ENCODE measurements at places on chromosomes 3 and 15.

DNA sequence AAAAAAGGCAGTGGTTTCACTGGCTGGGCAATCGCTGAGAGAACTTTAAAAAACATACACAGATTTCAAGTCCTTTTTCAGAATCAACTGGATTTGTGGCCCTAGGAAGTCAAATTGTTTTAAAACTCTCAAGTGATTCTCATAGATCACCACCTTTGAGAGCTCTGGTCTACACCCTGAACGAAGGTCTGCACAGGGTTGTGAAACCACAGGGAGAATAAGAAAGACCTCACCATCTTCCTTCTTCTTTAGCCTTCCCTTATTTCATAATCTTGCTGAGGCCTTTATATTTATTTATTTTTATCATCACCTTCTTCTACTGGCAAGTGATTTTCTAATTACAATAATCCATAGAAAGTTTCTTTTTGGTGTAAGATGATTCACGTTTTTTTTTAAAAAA is 58.1 kb downstream of the FOXP1 start:
- DNase-seq: no peak

DNA sequence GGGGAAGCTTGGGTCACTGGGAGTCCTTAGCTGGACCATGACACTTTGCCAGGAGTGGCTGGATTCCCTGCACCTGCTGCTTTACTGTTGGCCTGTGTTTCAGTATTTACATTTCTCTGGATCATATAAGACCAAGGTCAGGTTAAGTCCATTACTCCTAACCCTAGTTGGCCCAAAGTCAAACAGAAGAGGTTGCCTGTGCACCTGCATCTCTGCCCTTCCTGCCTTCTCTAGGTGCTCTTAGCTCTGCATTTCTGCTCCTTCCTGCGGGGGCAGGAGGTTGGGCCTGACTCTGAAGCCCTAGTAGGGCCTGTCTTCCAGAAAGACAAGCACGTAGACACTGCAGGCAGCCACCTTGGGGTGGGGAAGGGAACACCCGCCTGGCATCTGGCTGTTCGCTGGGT is 124.3 kb downstream of the RPLP1 start:
- no peak for DNase-seq

DNA sequence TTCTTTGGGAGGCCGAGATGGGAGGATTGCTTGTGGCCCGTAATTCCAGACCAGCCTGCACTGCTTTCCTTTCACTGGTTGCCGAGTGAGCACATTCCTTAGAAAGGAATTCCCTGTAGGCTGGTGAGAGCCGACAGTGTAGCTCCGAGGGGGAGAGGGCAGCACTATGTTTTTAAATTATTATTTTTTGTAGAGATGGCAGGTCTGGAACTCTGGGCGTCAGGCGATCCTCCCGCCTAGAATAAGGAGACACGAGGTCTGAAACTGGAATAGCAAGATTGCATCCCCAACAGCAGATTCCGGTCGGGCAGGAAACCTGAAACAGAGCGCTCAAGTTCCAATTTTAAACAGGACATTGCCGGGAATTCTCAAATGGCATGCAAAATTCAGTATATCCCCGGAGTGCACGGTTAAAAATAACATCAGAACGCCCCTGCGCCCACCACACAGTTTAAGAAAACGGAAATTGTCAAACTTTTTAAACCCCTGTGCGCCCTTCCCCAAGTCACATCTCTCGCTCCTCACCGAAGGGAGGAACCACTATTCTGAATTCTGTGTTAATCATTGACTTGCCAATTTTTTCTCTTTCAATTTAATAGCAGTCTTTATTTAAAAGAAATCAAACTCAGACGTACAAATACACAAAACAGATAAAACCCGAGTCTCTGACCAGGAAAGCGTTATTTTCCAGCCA is 643 bp upstream of the RNU5B-1 start:
- DNase-seq: no peak

DNA sequence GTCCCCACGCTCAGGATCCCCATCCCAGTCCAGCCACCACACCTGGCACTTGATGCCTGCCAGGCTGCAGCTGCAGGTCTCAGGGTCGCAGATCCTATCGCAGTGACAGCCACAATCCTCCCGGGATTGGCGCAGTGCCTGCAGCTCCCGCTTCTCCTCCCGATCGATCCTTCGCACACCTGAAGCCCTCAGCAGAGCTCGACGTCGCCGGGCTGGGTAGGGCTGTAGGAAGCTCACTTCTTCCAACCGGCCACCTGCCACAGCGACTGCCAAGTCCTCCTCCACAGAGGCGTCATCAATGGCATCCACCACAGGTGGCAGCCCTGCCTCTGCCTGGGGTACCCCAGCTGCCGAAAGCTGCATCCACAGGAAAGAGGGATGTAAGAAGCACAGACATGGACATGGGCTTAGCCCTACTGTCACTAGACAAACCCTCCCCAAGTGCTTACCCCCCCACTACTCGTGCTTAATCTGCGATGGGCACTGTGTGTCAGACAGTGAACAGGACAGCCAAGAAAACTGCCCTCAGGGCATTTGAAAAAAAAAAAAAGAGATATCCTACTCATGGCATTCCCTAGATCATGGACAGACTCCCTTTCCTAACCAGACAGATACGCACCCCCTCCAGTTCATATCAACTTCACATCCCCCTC is 9.2 kb downstream of the CSRNP1 start:
- DNase-seq: no peak

GRCh38 chr3:100879195-100879810 is 113.9 kb downstream of the ABI3BP start:
- DNase-seq: no peak

- DNase-seq: no peak
These were observed 687.9 kb downstream of the MECOM start for GRCh38 chr3:168975576-168975975.

DNA sequence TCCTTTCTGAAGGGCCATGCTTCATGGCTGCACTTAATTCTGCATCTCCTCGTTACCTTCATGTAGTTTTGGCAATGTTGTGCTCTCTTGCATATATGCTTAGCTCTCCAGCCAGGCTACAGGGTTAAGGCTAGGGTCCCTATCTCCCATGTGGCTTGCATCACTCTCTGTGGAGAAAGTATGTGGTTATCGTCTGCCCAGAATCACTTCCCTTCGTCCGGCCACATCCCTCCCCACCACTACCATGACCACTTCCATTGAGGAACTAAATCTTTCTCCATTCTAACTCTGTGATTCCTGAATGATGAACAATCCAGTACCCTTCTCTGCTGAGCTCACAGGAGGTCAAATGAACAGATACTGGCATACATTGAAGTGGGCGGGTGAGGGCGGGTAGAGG is 34.0 kb downstream of the WWTR1 start:
- DNase-seq: no peak

DNA sequence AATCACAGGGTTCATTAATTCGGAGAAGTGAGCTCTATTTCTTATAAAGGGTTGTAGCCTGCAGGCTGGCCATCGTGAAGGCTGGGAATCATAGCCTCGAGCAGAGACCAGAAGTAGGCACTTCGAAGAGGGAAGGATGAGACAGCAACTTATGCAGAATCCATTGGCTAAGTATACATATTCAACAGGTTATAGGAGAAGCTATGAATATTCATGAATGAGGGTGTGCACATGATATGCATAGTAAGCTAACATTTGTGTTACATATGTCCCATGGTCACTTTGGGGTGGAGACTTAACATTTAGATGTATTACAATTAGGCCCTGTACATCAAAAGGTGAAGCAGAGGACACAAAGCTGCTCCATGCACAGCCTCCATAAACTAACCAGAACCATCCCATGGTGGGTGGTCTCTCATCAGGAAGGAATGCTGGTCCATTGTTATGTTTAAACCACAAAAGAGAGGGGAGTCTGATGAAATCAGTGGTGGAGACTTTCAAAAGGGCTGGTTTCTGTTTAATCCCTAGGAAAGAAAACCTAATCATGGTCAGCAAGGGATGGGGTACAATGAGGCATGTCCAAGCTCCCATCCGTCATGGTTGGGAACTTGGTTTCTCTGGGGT is 80.8 kb upstream of the FHIT start:
- DNase-seq: no peak

GRCh38 chr3:115927197-115927596 is 303.9 kb downstream of the GAP43 start:
- no peak for DNase-seq

GRCh38 chr3:105958237-105959000 is 89.6 kb upstream of the CBLB start:
- no peak for DNase-seq

DNA sequence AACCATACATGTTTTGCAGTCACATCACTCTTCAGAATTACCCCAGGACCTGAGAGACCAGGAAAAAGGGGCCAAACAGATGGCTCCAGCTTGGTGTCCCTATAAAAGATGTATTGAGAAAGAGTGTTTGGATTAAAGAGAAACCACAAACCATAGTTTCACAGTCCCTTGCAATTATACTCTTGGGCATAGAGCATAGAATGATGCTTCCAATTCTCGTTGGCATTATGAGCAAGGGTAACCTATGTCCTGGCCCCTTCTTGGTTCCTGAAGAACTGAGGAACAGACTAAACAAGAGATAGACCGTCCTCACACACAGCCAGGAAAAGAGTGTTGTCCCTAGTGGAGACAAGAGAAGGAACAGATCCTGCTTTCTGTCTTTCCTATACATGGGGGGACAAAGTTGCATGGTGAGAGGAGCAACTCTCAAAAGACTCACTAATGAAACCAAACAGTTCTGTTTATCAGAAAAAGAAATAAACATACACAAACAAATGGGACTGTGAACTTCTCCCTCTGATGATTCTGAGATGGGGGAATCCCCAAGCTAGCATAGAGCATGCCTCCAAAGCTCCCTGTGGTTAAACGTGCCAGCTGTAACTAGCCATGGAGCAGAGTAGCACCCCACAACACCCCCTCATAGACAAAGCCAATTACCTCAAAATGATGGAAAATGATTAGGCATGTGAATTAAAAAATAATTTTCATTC is 908.6 kb downstream of the NTRK3 start:
- DNase-seq: no peak

DNA sequence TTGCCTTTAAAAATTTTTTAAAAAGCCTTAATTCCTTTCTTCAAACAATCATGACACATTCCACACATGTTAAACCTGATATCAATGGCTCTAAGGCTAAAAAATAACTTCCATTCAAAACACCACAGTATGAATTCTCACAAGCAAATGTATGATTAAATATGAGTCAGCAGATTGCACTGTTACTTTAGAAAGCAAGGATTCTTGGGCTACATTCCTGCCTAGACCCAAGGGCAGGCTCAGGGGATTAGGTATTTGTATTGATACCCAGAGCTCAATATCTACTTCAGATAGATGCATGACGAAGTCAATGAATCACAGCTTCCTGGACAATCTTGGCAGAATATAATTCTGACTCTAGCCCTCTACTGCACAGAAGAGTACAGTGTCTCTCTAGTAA is 65.7 kb downstream of the RARB start:
- DNase-seq: peak; percentile 4

DNA sequence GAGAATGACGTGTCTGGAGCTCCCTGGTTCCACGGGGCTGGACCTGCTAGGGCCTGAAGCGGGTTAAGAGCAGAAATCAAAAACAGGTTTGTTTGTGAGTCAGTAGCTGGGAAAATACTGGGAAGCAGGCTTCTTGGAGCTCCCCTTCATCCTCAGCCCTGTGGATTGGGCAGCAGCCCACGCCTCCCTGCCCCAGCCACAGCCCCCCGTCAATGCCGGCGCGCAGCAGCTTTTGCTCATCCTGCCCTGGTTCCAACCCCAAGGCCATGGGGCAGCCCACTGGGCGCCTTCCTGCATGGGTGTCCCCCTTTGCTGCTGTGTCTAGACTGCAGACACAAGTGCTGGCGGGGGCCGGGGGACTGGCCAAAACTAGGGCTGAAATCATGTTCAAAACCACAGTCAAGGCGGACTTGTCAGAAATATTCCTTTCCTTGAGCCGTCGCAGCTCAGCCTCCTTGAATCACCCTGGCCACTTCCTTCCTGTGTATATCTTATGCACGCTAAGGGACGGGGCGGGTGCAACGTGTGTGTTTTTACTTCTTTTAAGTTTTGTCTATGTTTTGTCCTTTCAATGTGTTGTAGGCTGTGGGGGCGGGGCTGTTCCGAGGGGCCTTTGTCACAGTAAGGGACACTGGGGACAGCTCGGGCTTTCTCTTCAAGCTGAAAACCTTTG is 108.1 kb downstream of the KLF13 start:
- DNase-seq: no peak

DNA sequence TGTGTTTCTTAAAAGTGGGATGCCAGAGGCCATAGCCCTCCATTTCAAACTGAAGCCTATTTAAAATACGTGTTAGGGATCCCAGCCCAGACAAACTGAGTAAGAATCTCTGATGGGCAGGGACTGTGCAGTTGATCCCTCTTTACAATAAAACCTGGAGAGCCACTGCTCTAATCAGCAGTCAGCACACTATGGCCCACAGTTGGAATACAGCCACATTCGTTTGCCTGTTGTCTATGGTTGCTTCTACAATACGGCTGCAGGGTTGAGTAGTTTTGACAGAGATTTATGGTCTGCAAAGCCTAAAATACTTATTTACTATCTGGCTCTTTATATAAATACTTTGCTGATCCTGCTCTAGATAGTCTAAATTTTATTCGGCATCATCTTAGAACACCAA is 32.4 kb downstream of the TJP1 start:
- no peak for DNase-seq

DNA sequence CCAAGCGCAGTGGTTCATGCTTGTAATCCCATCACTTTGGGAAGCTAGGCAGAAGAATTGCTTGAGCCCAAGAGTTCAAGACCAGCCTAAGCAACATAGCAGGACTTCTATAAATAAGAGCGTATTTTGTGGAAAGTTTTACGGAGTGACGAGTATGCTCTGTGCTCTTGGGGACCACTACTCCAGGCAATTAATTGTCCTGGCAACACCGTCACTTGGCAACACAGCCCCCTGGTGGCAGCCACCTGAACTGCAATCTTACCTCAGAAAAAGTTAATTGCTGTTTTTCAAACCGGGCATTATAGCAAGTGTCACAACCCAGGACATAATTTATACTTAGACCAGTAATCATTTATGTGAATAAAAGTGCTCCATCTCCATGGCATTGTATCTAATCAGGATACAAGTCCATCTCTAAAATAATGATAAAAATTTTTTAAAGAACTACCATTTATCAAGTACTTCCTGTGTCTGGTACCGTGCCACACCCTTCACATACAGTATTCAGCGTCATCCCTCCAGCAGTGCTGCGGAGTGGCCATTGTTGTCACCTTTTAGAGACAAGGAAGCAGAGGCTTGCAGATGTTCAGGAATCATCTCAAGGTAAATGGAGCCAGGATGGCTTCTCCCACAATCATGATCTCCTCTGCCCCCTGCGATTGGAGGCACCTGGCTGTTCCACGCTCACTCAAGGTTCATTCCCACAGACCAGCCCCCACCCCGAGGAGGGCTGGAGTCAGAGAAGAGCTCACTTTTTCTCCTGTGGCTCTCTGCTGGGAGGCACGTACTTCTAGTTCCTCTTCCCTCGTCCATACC is 34.5 kb downstream of the PLA2G4D start:
- no peak for DNase-seq

DNA sequence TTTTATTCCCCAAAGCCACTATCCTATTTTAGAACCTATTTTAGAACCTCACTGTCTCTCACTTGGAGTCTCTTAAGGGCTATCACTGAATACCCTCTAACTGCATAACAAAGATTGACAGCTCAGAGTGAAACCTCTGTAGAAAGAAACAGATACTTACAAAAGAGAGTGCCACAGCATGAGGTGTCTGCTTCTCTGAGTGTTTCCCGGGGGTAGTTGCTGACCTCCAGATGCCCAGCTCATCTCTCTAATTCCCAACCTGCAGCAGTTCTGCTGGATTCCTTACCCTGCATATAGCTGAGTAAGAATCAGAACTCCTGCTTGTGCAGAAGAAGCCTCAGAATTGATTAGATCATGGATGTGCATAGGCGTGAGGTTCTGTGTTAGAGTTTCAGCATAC is 34.5 kb downstream of the P3H2 start:
- DNase-seq: no peak

GRCh38 chr3:20325563-20325962 is 139.6 kb upstream of the SGO1 start:
- no peak for DNase-seq

GRCh38 chr3:124834723-124835718 is 52.1 kb downstream of the ITGB5 start:
- no peak for DNase-seq
